ENCODE measurements at places on chromosomes 7 and 10. TPM values are rescaled to one million over a fixed set of nuclear protein-coding genes. Genes with fewer than 3 reads are reported as not detected.
A peak's percentile ranks its signal among the peaks of the same experiment; 100 is the strongest.

DNA sequence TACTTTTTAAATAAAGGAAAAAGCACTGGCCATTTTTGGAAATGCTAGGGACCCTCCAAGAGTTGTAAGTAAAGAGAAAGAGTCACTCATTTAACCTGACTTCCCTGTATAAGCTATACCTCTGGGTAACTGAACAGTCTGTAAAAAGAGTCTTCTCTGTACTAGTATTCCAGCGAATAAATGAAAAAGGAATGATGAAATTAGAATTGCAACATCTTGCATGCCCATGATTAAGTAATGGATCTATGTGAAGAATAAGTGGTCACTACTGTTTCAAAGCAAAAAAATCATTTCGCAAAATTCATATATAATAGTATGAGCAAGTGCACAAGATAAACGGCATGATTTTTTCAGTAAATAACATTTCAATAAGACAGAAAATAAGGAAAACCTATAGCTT, 116.8 kb downstream of the ZFAND4 start:
- DNase-seq = no peak
- no peaks in the 10 kb centered on the region for H3K27me3 ChIP-seq
- no peaks in the 10 kb centered on the region for H3K4me1 ChIP-seq

OPN1SW gene
- not detected for total RNA-seq

DNA sequence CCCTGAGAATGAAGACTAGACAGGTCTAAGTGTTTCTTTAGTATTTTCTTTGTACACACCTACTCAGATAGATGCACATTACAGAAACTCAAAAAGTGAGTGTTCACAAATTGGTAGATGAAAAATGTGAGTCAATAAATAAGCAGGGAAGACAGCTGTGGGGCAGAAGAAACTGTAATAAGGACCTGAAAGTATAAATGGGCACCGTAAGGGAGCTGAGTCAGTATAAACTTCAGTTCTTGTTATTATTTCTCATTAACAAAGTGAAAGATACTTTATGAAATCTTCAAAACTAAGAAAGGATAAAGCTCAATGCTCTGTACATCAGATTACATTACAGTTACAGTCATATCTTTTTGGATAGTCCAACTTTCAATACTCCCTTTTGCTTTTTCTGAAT, 2.5 kb downstream of the MTPN start:
- no peaks in the 10 kb centered on the region for H3K36me3 ChIP-seq
- no peak overlapping the region for H3K27ac ChIP-seq
- H3K27me3 ChIP-seq = no peaks in the 10 kb centered on the region
- no peak overlapping the region for H3K4me3 ChIP-seq

RAPGEF5 gene
- 67.5 TPM for total RNA-seq

GRCh38 chr10:17024461-17024860, 105.2 kb downstream of the CUBN start:
- DNase-seq = no peak
- no peak overlapping the region for H3K4me3 ChIP-seq
- no peaks in the 10 kb centered on the region for H3K36me3 ChIP-seq
- H3K27ac ChIP-seq = no peak overlapping the region
- peaks cover 19% of the 10 kb centered on the region for H3K4me1 ChIP-seq
- H3K27me3 ChIP-seq = no peaks in the 10 kb centered on the region

GRCh38 chr10:124359336-124359832, 59.3 kb downstream of the OAT start:
- no peak for DNase-seq
- H3K4me1 ChIP-seq = peaks cover 3% of the 10 kb centered on the region
- H3K27ac ChIP-seq = no peak overlapping the region
- no peaks in the 10 kb centered on the region for H3K36me3 ChIP-seq
- no peak overlapping the region for H3K4me3 ChIP-seq

GRCh38 chr7:33339074-33339790, 209.9 kb downstream of the BBS9 start:
- H3K27ac ChIP-seq = no peak overlapping the region
- no peaks in the 10 kb centered on the region for H3K4me1 ChIP-seq
- no peaks in the 10 kb centered on the region for H3K36me3 ChIP-seq
- DNase-seq = no peak
- H3K4me3 ChIP-seq = no peak overlapping the region

GRCh38 chr10:31694126-31694685, 234.4 kb downstream of the ARHGAP12 start:
- no peaks in the 10 kb centered on the region for H3K36me3 ChIP-seq
- no peaks in the 10 kb centered on the region for H3K27me3 ChIP-seq

LGI1 gene
- total RNA-seq = 0.56 TPM

DNA2 gene
- total RNA-seq = 7.6 TPM

GRCh38 chr10:104291439-104291951, 22.5 kb downstream of the GSTO2 start:
- H3K27me3 ChIP-seq = no peaks in the 10 kb centered on the region
- no peak overlapping the region for H3K27ac ChIP-seq
- H3K4me3 ChIP-seq = no peak overlapping the region
- H3K36me3 ChIP-seq = no peaks in the 10 kb centered on the region
- peak; percentile 94 for DNase-seq

DNA sequence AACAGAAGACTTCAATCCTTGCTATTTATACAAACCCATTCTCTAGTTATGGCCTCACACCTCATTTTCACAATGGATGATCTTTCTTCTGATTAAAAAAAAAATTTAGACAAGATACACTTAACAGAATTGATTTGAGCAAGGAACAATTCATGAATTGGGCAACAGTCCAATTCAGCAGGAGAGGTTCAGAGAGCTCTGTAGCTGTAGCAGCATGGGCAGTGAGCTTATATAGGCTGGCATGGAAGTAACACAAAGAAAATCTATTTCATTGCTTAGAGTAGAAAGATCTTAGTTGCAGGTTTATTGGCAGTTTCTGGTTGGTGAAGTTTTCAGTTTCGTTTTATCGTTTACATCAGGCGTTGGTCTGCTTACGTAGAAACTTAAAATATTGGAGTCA, 23.0 kb upstream of the LRGUK start:
- H3K27me3 ChIP-seq = no peaks in the 10 kb centered on the region
- no peak for DNase-seq
- no peak overlapping the region for H3K27ac ChIP-seq
- no peaks in the 10 kb centered on the region for H3K4me1 ChIP-seq
- no peaks in the 10 kb centered on the region for H3K36me3 ChIP-seq

GRCh38 chr10:36148207-36148606, 506.1 kb upstream of the FZD8 start:
- H3K27ac ChIP-seq = no peak overlapping the region
- no peaks in the 10 kb centered on the region for H3K27me3 ChIP-seq
- no peaks in the 10 kb centered on the region for H3K36me3 ChIP-seq

- no peaks in the 10 kb centered on the region for H3K36me3 ChIP-seq
- no peak overlapping the region for H3K27ac ChIP-seq
- H3K4me1 ChIP-seq = no peaks in the 10 kb centered on the region
These were observed 28.7 kb downstream of the FRMD4A start for GRCh38 chr10:14302035-14302434.

GRCh38 chr10:103476046-103476768, 2.8 kb downstream of the CALHM3 start:
- no peaks in the 10 kb centered on the region for H3K27me3 ChIP-seq
- H3K4me3 ChIP-seq = no peak overlapping the region
- peak; percentile 30 for DNase-seq
- no peak overlapping the region for H3K27ac ChIP-seq
- no peaks in the 10 kb centered on the region for H3K36me3 ChIP-seq

DNA sequence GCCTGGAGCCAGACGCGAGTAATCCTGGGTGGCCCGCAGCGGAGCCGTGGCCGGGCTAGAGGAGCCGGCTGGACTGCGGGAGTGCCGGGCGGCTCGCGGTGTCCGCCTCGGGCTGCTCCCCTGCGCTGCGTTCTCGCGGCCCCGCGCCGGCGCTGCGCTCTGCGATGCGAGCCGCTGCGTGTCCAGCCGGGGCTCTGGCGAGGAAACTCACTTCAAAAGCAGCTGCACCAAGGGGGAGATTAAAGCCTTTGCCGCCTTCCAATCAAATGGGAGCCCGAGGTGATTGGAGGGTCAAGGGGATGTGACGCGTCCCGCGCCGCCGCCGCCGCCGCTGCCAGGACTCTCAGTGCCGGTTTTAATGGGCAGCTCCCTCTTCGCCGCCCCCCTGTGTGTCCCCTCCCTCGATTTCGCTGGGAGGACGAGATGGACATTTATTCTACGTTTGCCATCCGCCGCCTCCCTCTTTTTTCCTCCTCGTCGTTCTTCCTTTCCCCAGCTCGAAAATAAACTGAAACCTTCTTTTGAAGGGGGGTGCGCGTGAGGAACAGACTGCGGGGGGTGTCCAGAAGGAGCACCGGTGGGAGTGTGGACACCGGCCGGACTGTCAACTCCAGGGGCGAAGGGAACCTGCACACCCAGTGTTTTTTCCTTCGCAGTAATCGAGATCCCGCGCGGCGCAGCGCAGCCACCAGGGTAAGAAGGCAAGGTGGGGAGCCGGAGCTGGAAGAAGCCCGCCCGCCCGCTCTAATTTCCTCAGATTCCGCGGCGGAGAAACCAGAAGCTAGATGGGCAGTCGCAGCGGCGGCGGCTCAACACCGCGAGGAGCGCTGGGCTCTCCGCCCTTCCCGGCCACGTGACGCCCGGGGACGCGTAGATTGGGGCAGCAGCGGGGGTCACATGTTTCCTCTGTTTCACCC, at the start of gene ZNF503:
Gene ZNF503 (minus strand): TSS at position 196 of the 917 bp plus-strand sequence. CDS start 345 bp downstream, outside the sequence.
- H3K36me3 ChIP-seq = no peaks in the 10 kb centered on the region
- no peaks in the 10 kb centered on the region for H3K4me1 ChIP-seq
- peak within 1 kb of the TSS; percentile 85 for H3K27ac ChIP-seq
- H3K4me3 ChIP-seq = peak within 1 kb of the TSS; percentile 83
- DNase-seq = peak; percentile 98

DNA sequence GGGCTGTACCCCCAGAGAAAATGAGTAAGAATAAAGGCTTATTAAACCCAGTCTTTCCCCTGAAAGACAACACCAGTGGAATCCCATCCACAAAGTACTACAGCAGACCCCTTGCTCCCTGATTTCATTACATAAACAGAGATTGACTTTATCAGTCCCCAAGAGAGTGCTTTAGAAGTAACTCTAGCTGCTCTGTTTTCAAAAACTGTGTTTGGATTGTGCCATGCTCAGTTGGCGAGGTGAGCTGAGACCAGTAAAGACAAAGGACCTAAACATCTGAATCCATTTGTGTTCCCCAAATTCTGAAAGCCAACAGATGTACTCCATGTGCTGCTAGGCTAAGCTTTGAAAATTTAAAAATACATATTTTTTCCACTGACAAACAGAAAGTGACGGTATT, 127.0 kb downstream of the ATE1 start:
- H3K4me3 ChIP-seq = no peak overlapping the region
- H3K4me1 ChIP-seq = no peaks in the 10 kb centered on the region
- H3K36me3 ChIP-seq = no peaks in the 10 kb centered on the region
- no peak overlapping the region for H3K27ac ChIP-seq
- H3K27me3 ChIP-seq = no peaks in the 10 kb centered on the region

DNA sequence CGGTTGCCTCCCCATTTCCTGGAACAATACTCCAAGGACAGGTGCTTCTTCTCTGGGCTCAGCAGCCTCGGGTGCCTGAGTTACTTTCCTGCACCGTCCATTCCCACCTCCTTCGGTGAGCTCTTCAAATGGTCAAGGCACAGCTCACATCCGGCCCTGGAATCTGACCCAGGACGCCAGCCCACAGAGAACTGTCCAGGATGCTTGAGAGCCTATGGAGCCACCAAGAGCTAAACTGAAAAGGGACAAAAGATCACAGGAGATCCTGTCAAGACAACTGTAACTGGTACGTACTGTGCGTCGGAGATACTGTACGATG, 72.5 kb downstream of the CTBP2 start:
- H3K4me1 ChIP-seq = peaks cover 20% of the 10 kb centered on the region
- H3K27me3 ChIP-seq = no peaks in the 10 kb centered on the region
- H3K27ac ChIP-seq = no peak overlapping the region
- H3K4me3 ChIP-seq = no peak overlapping the region
- no peaks in the 10 kb centered on the region for H3K36me3 ChIP-seq

LEP gene
- 0.55 TPM for total RNA-seq

NSUN5 gene
- total RNA-seq = 44.3 TPM

PEX1 gene
- total RNA-seq = 29.4 TPM

DNA sequence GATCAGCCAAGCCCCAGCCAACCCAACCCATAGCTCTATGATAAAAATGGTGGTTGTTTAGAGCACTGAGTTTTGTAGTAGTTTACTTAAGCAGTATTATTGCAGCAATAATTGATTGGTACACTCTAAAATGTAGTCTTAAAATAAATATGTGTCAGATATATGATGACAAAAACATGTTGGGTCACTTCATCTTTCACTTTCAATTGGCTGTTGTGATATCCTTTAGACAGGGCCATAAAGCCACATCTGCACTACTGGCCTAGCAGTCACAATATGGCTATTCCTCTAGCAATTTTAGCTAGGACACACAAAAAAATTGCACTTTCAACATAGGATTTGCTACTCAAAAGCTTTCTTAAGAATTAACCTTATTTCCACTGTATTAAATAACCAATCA, 5.9 kb upstream of the CAV1 start:
- H3K36me3 ChIP-seq = no peaks in the 10 kb centered on the region
- H3K27me3 ChIP-seq = no peaks in the 10 kb centered on the region
- DNase-seq = no peak

GRCh38 chr7:151689196-151689971, 169.7 kb upstream of the RHEB start:
- no peaks in the 10 kb centered on the region for H3K27me3 ChIP-seq
- no peak for DNase-seq
- H3K36me3 ChIP-seq = no peaks in the 10 kb centered on the region
- peaks cover 3% of the 10 kb centered on the region for H3K4me1 ChIP-seq
- H3K27ac ChIP-seq = no peak overlapping the region

Data from testis (tissue), 5 donors.